ENCODE measurements at places on chromosomes 1 and 21.

- no peak for DNase-seq
Observed at GRCh38 chr1:42322577-42322976, 12.5 kb downstream of the FOXJ3 start.

- no peak for DNase-seq
Observed at GRCh38 chr1:36080801-36081200, 3.1 kb upstream of the TEKT2 start.

- no peak for DNase-seq
Observed at GRCh38 chr1:169259816-169260215, 107.8 kb downstream of the NME7 start.

- no peak for DNase-seq
Observed at GRCh38 chr1:33335020-33335419, 14.1 kb upstream of the A3GALT2 start.

GRCh38 chr1:15272009-15272781 lies 25.2 kb downstream of the FHAD1 start:
- peak; percentile 9 for DNase-seq

GRCh38 chr21:46634966-46635323 lies 529 bp upstream of the PRMT2 start:
- peak; percentile 59 for DNase-seq

DNA sequence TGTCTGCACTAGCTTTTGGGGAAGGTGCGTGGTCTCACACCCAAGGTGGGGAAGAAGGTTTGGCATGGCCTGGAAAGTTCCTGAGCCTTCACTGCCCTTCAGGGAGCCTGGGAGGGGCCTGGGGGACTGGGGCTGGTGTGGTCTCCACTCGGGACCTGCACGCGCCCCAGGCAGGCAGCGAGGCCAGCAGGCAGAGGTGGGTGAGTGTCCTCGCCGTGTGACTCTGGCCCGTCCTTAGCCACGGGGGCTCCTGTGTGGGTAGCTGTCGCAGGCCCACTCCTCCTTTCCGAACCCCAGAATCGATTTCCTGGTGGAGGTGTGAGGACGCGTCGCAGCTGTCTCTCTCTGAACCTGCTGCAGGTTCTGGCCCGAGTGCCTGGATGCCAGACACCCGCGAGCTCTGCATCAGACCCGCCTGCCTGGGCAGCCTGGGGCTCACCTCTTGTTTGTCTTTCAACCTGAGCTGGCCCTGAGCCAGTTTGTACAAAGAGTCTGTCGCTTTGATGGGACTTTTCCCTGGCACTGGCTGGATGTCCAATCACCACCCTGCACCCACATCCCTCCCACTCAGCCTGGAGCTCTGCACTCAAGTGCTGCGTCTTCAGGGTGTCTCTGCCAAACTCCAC lies 36.0 kb upstream of the SLC19A1 start:
- DNase-seq, result no peak

DNA sequence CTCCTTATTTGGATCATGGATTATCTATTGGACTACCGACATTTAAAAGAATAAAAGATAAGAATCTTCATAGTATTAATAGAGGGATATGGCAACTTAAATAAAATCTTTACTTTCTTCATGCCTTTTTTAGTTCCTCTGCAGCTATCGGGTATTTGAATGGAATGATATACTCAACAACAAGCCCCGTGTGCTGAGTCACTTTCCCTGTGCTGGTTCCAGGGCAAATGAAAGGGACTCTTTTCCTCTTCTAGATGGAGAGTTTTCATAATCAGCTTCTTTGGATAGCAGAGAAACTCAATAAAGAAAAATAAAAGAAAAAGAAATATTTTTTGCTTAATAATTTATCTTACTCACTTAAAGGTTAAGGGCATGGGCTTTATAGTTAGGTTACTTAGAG lies 213.7 kb downstream of the LRRC40 start:
- DNase-seq, result no peak

DNA sequence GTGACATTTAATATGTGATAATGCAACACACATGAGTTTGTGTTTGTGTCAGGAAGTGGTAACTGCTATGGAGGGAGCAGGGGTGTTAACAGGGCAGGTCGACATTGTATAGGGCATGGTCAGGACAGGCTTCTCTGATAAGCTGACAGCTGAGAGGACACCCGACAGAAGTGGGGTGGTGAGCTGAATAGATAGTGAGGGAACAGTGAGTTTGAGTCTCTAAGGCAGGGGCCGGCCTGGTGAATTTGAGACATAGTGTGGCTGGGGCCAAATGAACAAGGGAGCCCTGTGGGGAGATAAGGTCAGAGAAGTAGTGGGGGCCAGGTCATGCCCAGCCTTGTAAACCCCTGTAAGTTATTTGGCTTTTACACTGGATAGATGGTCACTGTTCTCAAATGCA lies 217.4 kb upstream of the KIAA0040 start:
- no peak for DNase-seq

DNA sequence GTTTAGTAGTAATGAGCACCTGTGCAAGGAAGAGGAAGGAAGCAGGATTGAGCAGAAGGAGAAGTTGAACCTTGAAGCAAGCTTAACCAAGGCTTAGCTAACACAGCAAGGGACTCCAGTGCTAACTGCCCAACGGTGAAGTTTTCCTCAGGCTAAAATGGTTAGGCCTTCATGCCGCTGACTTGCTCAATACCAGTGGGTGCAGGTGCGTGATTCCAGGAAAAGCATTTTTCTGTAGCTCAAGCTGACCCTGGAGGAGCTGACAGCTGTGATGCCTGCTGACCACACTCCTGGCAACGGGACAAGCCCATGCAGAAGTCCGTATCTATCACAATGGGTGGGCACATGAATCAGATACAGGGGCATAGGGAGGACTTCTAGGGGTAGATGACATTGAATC lies 76.5 kb upstream of the FGGY start:
- DNase-seq, result no peak

- DNase-seq, result no peak
Observed at GRCh38 chr1:40717955-40718354, 26.5 kb downstream of the NFYC start.

DNA sequence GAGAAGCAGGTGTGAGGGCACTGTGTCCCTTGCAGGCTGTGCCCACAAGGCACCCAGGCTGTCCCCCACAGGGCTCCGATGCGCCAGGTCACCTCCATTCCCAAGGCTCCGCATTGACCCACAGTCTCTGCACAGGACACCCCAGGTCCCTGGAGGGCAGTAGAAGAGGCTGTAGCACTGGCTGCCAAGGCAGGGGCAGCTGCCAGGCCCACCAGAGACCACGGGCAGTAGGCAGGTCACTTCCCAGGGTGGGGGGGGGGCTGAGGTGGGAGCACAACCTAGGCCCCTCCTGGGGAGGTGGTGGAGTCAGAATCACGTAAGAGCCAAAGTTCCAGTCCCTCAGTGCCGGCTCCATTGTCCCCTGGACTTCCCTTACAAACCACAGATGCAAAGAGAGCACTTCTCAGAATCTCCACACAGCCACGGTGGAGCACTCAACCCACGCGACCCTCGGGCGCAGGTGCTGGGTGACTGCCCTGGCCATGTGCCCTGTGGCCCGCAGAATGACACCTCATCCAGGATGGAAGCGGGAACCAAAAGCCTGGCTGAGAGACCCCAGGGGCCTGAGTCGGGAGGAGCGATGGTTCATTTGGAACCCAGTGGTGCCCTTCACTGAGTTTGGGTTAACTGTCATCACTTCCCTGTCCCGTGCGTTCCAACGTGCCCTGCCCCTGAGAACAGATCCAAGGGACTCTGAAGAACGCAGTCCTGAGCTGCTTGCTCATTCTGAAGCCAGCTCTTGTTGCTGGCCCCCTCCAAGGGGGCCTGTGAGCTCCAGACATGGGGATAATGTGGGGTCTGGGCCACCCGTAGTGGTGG lies 69.7 kb upstream of the PDE9A start:
- DNase-seq, result no peak

DNA sequence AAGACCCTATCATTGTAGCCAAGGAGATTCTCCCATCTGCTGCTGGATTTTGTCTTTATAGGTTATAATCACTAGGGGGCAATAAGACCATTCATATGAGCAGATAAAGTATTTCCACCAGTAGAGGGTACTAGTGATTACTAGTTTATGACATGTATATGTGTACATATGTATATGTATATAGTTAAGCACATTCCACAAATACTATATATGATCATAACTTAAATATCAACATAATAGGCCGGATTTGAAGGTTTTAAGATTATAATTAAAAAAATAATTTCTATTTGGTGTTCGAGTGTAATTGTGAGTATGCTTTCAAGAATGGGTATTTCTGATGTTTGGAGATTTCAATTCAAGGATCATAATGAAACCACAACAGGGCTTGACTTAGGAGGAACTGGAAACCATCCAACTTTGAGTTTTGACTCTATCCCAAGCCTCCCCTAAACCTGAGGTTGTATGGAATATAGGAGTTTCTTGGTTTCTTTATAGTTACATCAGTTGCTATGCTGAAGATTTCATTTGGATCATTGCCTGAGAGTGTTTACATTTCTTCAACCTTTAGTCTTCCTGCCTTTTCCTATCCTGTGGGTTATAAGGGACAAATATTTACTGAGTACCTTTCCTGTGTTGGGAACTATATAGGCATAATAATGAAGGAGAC lies 16.9 kb downstream of the TCEANC2 start:
- DNase-seq, result no peak

DNA sequence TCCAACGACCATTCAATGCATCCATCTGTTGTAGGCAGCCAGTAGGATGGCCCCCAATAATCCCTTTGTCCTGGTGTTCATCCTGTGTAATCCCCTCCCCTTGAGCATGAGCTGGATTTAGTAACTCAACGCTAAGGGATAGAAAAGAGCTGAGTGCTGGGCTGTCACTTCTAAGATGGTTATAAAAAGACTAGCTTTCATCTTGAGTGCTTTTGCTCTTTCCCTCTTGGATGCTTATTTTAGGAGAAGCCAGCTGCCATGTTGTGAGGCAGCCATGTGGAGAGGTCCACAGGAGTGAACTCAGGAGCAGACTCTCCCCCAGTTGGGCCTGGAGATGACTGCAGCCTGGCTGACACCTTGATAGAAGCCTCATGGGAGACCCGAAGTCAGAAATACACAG lies 401.5 kb downstream of the VAV3 start:
- no peak for DNase-seq

- DNase-seq, result no peak
Observed at GRCh38 chr21:45324489-45325205, 37.0 kb upstream of the POFUT2 start.

- no peak for DNase-seq
Observed at GRCh38 chr1:90346349-90346748, 351.4 kb downstream of the ZNF326 start.

DNA sequence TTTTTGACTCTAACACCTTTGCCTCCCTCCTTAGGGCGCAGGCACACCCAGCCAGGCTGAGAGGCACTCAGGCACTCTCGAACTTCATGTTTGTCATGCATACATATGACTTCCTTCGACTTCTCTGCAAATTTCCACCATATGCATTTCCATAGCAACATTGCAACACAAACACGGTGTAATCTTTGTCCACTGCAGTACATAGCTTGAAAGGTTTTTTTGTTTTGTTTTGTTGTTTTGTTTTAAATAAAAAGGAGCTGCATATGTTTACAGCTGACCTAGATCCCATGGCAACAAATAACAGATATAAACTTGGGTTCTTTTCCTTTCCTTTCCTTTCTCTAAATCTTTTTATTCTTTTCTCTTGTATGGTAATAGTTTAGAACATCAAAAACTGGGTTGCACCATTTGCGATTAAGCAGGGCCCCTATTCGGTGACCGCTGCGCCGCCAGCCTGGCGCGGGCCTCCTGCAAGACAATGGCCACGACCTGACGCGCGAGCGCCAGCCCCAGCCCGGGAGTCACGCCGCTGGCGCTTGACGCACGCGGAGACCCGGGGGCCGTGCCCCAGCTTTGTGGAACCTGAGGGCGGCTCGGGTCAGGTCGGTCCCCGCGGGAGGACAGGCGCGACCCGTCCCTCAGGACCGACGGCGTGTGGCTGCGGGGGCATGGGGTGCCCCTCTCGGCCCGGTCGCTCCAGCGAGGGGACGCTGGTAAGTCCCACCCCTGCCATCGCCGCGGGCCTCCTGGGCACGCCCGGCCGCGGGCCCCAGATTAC lies 35.2 kb downstream of the CCN1 start:
- no peak for DNase-seq
